NCI-H1436 treated with DMSO at 0.1 percent for 48 hours (cell line): ENCODE measurements at places on chromosomes 12 and 14.

- no peak for DNase-seq
Observed at GRCh38 chr12:93247313-93247991, 130.3 kb upstream of the NUDT4 start.

- DNase-seq, result no peak
Observed at GRCh38 chr12:131882804-131883520, 11.5 kb upstream of the ULK1 start.

DNA sequence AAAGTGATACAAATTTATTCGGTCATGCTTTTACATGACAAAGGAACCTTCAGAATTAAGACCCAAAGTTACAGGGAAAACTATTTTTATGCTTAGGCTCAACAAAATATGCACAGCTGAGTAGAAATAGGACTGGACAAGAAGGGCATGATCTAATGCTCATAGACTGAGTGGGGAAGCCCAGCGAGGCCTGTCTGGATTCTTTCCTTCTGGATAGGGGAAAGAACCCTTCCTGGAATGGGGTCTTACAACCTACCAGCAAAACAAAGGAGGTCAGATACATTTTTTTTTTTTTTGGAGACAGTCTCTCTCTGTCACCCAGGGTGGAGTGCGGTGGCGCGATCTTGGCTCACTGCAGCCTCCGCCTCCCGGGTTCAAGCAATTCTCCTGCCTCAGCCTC is 2.2 kb upstream of the DDX55 start:
- no peak for DNase-seq

GRCh38 chr14:77372304-77372841 is 4.5 kb downstream of the TMED8 start:
- DNase-seq, result no peak

- no peak for DNase-seq
Observed at GRCh38 chr12:130546494-130546893, 169.6 kb downstream of the RIMBP2 start.

DNA sequence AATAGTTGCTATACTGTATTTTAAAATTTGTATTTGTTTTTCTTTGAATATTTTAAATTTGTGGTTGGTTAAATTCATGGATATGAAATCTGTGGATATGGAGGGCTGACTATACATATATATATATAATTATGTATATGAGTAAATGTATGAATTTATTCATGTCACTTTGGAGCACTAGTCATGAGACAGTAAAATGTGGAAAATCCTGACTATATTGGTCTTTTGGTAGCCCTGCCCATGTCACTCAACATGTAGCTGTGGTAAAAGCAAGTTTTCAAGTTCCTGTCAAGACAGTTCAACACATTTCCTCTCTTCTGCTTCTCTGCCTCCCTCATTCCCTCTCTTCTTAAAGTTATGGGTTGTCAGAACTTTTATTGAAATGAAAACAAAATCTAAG is 17.3 kb upstream of the C12orf71 start:
- no peak for DNase-seq
